Stimulated activated CD4-positive, alpha-beta T cell treated with anti-CD3 and anti-CD28 coated beads, TNF-alpha, amount 100 ng/mL, for 1 hour (primary cell): ENCODE measurements at places on chromosomes 12 and 14.

GRCh38 chr12:18897823-18898222, 159.9 kb downstream of the CAPZA3 start:
- no peak for DNase-seq

GRCh38 chr14:21525571-21525961, 580 bp downstream of the SALL2 start:
- no peak for DNase-seq

DNA sequence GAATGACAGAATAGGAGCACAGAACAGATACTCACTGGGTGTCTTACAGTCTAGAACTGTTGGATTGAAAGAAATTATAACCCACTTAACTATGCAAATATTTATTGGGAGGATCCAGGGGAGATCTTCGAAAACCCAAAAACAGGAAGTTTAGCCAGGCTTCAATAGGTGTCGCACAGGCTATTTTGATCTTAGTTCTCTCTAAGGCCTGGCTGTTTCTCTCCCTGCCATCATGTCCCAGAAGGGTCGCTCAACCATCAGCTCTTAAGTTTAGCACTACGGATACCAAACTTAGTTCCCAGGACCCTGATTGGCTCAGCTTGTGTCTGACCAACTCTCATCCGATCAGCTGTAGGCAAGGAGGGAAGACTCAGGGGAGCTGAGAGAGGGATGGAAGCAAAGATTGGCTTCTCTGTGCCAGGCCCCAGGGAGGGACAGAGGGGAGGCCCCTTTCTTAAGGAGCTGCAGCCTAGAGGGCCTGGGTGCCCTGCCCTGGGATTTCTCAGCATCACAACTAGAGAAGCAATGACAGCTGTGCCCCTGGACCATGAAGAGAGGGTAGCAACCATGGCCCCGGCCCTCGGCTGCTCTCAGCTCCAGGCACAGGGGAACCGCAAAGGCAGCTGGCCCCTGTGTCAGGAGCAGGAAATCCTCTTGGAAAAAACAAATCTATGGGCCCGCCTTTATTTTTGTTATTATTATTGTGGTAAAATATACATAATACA, 13.5 kb downstream of the PHETA1 start:
- no peak for DNase-seq

GRCh38 chr14:28773861-28774691, 7.5 kb downstream of the FOXG1 start:
- DNase-seq, result no peak

- no peak for DNase-seq
Measured at GRCh38 chr12:52062167-52063081, 7.4 kb upstream of the ATG101 start.

DNA sequence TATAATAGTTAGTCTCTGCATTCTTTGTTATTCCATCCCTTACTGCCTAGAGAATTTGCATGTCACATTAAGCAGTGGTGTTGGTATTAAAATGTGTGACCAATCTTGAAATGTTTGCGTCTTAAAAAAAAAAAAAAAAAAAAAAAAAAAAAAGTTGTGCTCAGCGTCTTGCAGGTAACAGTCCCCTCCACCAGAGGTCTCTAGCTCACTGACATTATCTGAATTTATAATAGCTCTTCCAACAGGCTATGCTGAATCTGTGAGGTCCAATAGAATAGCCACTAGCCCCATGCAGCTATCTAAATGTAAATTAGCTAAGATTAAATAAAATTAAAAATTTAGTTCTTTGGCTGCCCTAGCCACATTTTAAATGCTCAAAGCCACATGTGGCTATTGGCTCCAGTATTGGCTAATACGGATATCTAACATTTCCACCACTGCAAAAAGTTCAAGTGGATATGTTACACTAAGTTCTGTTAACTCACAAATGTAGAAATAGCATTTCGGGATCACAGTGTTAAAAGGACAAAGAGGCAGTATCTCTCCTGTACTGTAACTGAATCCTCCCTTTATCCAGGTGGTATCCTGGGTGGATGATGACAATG, 28.7 kb downstream of the NKX2-8 start:
- DNase-seq, result no peak

DNA sequence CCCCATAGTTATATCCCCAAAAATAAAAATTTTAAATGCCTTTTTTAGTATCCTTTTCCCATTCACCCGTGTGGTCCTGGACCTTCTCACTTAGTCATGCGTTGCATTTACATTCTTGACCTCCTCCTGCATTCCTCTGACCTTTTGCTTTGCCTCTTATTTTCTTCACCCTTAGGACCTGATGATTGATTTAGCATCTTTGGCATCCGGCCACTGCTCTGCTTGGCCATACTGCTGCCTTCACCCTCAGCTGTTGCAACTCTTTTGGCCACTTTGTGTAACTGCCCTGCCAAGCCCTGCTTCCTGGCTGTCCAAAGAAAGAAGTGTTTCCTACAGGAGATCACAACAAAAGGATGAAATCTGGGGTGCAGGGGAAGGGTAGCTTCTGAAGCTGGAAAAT, 48.8 kb upstream of the SLC38A4 start:
- no peak for DNase-seq

- DNase-seq, result no peak
Measured at GRCh38 chr12:132474237-132474741, 15.7 kb upstream of the FBRSL1 start.

- DNase-seq, result no peak
Measured at GRCh38 chr12:57518920-57519795, 1.2 kb downstream of the DDIT3 start.

DNA sequence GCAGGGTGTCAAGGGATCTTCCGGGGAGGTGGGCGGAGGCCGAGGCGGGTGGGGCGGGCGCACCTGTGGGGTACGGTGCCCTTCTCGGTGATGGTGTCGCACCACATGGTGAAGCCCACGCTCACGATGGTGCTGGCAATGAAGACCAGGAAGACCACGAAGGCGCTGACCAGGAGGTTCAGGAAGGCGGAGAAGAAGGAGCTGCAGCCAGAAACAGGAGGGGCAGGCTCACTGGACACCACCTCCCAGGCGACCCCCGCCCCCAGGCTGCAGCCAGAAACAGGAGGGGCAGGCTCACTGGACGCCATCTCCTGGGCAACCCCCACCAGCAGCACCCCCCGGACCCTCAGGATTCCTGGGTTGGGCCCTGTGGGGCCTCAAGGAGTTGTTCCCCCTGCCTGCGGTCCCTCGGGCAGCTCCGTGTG, 7.6 kb downstream of the TMEM179 start:
- DNase-seq, result no peak

DNA sequence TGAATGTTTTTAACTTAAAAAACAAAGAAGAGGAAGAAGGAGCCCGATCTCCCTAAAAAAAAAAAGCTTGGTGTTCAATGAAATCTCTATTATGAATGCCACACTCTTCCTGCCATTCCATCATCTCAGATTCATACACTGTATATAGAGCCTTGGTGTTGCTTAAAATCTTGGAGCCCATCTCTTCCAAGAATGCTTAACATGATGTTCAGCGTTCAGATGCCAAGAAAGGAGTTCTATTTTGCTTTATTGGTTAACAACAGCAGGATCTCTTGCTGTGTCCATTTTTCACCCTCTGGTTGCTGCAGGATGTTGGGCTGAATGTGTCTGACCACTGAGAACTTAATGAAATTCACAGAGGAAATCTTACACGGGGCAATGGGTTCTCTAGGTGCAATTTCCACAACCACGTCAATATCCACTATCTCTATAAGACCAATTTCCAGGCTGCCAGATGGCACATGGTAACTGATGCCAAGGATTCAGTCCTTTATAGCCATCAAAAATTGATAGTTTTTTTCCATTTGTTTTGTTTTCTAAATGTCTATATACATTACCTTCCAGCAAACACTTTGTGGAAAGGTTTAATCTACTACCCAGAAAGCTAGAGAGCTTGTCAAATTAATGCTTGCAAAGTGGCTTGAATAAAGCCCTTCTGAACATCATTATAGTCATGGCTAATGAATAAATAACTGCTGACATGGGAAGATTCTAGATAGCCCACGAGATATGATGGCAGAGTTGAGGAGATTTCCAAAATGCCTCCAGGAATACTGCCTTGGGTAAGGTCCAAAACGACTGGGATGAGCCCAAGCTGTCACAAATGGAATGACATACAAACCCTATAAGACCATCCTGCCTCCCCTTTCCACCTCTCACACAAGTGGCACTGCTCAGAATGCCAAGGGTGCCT, 26.5 kb downstream of the RERG start:
- no peak for DNase-seq

- no peak for DNase-seq
Measured at GRCh38 chr12:54337854-54338650, 13.1 kb downstream of the COPZ1 start.

DNA sequence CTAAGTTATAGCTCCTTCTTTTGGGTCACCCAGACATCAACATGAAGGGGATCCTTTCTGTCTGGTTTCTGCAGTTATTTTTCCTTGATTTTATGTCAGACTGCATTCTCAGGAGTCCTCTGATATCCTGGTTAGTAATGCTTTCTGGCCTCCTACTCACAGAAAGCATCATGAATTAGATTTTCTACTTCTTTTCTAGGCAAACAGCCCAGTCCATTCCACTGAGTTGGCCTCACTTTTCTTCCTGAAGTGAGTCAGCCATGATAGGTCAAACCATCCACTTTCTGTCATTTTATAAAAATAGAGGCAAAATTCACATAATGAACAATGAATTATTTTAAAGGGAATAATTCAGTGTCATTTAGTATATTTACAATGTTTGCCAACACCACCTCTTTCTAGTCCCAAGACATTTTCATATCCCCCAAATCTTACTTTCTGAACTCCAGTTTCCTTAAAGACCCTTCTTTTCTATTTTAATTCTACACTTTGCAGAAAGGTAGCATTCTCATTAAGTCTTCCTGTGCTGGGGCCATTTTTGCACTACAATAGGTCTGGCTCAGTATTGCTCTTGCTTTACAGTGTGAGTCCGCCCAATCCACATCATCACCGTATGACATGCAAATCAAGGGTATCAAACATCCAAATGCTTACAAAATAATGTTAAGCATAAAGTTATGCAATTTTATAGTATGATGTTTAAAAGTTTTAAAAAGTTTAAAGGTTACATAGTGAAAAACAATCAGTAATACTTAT, 95.1 kb downstream of the UNC79 start:
- no peak for DNase-seq
